ENCODE measurements at places on chromosomes 12 and 14. TPM values are rescaled to one million over a fixed set of nuclear protein-coding genes. Genes with fewer than 3 reads are reported as not detected.

KRT79 gene
- total RNA-seq = not detected

TESPA1 gene
- not detected for total RNA-seq

SPIC gene
- not detected for total RNA-seq

DNA sequence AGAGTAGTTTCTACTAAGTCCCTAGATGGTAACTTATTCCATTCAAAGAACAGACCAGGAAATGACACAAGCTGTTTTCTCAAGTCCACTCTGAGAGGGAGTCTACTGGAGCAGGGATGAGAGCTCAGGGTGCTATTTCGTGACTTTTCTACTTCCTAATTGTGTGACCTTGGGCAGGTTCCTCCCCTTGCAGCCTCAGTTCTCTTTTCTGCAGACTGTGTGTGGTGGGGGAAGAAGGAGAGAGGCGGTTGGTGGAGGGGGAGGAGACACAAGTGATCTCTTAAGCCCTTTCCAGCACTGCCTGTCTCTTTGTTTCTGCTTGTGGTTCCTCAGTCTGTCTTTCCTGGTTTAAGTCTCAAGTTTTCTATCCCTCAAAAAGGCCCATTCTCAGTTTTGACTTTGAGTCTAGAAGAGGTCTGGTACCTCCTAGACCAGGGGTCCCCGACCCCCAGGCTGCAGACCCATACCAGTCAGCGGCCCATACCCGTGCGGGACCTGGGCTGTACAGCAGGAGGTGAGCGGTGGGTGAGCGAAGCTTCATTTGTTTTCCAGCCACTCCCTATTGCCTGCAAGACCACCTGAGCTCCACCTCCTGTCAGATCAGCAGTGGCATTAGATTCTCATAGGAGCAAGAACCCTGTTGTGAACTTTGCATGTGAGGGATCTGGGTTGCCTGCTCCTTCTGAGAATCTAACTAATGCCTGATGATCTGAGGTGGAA lies 10.7 kb downstream of the FGF6 start:
- no peak overlapping the region for H3K27ac ChIP-seq
- no peaks in the 10 kb centered on the region for H3K27me3 ChIP-seq
- H3K4me3 ChIP-seq = no peak overlapping the region
- DNase-seq = no peak
- no peaks in the 10 kb centered on the region for H3K4me1 ChIP-seq

Measured in mammary epithelial cell (primary cell).